Immature natural killer cell (primary cell): ENCODE measurements at places on chromosomes 7 and 10.

GRCh38 chr7:149733924-149734790 is 39.2 kb downstream of the ZNF467 start:
- peaks cover 5% of the 10 kb centered on the region for H3K27me3 ChIP-seq
- no peak for DNase-seq
- no peaks in the 10 kb centered on the region for H3K36me3 ChIP-seq
- no peak overlapping the region for H3K4me3 ChIP-seq
- H3K4me1 ChIP-seq, result no peaks in the 10 kb centered on the region
- no peak overlapping the region for H3K27ac ChIP-seq

DNA sequence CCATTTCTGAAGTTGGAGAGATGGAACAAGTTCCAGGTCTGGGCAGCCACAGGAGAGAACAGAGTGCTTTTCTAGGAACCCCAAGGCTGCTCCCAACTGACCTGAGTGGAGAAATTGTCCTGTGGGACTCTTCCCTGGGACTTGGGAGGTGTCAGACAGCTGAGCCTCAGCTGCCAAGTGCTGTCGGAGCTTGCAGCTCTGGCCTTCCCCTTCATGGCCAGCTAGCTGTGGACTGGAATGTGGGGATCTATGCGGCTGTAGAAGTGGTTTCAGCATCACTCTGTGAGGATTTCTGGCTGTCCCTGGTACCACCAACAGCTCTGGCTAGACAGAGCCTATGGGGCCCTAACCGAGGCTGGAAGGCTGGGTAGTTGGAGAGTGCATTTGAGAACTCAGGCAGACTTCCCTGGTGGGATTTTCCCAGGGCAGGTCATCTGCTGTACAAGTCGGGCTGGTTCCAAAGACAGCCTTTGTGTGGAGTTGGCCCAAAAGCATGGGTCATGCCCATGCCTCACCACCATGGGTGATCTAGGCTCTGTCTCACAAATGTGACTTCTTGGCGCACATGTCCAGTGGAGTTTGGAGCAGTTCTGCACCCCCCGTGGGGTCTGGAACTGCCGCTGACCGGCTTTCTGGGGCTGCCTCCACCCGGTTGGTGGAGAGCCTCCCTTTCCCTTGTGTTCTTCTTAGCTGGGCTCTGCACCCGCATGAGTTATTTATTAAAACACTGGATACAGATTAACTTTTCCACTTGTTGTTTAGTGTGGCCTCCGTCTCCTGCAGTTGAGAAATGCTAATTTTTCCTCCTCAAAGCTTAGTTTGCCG is 10.9 kb downstream of the SUFU start:
- peaks cover 14% of the 10 kb centered on the region for H3K4me1 ChIP-seq
- H3K4me3 ChIP-seq, result no peak overlapping the region
- H3K36me3 ChIP-seq, result peaks cover 12% of the 10 kb centered on the region
- no peak overlapping the region for H3K27ac ChIP-seq

DNA sequence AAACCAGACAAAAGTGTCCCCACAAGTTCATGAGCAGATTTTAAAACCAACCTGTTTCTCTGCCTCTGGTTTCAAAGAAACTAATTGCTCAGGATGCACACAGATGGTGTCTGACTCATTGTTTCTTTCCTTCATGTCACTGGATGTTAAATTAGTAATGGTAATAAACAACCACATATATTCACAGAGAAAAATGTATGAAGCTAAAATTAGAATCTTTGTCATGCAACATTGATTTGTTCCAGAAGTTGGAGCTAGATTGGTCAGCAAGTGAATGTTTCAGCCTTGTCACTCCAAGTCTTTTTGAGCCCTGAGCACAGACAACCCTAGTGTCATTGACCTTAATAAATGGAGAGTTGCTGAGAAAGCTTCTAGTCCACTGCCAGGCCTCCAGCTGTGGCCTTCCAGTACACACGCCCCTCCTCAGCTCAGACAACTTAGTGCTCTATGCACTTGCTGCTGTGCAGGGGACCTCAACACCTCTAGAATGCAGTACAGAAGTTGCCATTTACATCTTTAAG is 175.9 kb downstream of the CCDC71L start:
- DNase-seq, result no peak
- no peaks in the 10 kb centered on the region for H3K36me3 ChIP-seq
- H3K27ac ChIP-seq, result no peak overlapping the region
- no peak overlapping the region for H3K4me3 ChIP-seq

DNA sequence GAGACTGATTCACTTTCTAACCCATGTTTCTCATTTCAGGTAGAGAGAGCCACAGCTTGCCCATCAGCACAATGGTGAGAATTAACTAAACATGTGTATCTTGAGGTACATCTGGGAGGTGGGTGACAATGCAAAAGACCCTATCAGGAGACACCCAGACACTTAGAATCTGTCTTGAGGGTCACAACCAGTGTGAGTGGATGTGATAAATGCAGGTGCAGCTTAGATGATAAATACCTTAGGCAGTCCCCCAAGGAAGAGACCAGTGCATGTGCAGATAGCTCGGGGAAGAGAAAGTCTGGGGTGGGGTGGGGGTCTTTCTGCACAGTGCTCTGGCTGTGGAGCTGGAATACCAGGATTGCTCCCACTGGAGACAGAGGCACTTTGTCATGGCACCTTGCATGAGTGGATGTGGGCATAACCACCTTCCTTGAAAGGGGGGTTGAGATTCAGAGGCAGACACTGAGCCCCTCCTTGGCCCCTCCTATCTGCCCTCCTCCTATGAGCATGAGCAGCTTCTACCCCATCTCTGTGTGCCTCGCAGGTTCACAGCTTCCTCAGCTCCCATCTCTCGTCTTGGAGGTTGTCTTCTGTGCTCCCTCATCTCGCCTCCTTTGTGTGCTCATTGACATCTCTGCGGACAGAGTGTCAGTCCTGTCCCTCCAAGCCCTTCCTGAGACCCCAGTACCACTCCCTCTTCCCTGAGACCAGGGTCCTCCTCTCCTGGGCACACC is 349.8 kb downstream of the TCERG1L start:
- H3K36me3 ChIP-seq, result no peaks in the 10 kb centered on the region
- H3K27me3 ChIP-seq, result peaks cover 3% of the 10 kb centered on the region
- no peak overlapping the region for H3K27ac ChIP-seq
- no peak for DNase-seq

DNA sequence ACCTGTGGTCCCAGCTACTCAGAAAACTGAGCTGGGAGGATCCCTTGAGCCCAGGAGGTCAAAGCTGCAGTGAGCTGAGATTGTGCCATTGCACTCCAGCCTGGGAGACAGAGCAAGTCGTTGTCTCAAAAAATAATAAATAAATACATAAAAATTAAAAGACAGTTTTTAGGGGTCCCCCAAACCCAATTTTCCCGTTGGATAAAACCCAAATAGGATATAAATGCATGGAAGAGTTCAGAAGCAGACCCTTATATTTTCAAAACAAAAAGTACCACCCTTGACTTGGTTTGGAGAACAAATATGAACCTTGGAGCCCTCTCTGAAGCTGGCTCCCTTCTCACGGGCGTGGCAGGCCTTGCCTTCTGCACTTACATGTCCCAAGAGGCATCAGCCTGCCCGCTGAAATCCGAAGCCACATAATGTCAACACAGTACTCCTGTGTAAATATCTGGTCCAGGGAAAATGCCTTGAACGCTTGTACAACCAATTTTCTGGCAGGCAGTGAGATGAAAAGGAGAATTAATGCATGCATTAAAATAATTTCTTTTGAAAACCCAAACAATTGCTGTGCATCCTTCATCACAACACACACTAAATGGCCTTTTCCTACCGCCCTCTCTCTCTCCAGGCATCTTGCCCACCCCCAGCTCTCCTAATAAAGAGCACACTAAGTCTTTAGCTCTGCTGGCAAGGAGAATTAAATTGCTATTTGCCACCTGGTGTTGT is 46.4 kb upstream of the PARD3 start:
- DNase-seq, result no peak
- H3K4me1 ChIP-seq, result no peaks in the 10 kb centered on the region
- no peaks in the 10 kb centered on the region for H3K27me3 ChIP-seq
- H3K36me3 ChIP-seq, result no peaks in the 10 kb centered on the region
- H3K27ac ChIP-seq, result no peak overlapping the region
